ENCODE measurements at places on chromosomes 2 and 18.

GRCh38 chr2:186907897-186908296 lies 58.9 kb upstream of the ZSWIM2 start:
- no peak for DNase-seq

DNA sequence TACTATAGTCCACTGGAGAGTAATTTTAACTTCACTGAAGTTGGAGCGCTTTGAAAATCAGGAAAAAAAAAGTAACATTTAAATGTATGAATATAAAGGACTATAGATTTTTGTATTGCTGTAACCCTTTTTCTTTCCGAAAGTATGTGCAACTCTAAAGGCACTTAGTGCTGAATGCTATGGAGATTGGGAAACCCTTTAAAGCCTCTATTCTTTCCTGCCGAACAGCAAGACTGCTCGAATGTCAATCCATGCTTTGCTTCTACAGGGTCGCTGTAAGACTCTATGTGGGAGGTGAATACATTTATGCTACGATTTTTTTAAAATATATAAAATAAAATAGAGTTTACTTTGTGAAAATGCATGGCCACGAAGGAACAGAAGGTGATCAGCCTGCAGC lies 825 bp downstream of the GRB14 start:
- DNase-seq: no peak

DNA sequence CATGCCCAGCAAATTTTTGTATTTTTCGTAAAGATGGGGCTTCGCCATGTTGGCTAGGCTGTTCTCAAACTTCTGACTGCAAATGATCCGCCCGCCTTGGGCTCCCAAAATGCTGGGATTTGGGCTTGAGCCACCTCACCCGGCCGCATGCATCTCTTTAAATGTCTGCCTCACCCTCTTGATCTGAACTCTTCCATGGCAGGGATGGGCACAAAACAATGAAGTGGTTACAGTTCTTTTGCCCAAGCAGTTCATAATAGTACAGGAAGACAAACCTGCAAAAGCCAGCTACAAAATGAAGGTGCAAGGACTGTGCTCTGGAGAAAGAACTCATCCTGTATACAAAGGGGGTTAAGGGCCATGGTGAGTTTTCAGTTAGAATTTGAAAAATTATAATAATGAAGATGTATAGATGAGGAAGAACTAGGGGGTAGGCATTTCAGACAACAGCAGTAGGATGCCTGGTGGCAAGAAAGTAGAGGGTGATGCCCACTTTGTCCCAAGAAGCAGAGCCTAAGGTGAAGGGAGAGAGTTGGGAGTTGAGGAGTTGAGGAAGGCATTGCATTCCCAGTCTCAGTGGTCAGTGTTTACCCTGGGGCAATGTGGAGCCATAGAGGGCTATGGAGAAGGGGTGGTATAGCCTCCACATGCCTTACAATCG lies 160.8 kb upstream of the MYCN start:
- DNase-seq: no peak

- no peak for DNase-seq
Measured at GRCh38 chr2:85760371-85760770, 6.6 kb downstream of the ATOH8 start.

GRCh38 chr18:73458186-73458964 lies 590.6 kb upstream of the NETO1 start:
- no peak for DNase-seq

- DNase-seq: no peak
Measured at GRCh38 chr2:71796174-71796593, 342.8 kb downstream of the DYSF start.

- DNase-seq: no peak
Measured at GRCh38 chr2:31581124-31581795, 522 bp upstream of the SRD5A2 start.

GRCh38 chr18:45386041-45386655 lies 229.1 kb upstream of the SLC14A2 start:
- DNase-seq: no peak

DNA sequence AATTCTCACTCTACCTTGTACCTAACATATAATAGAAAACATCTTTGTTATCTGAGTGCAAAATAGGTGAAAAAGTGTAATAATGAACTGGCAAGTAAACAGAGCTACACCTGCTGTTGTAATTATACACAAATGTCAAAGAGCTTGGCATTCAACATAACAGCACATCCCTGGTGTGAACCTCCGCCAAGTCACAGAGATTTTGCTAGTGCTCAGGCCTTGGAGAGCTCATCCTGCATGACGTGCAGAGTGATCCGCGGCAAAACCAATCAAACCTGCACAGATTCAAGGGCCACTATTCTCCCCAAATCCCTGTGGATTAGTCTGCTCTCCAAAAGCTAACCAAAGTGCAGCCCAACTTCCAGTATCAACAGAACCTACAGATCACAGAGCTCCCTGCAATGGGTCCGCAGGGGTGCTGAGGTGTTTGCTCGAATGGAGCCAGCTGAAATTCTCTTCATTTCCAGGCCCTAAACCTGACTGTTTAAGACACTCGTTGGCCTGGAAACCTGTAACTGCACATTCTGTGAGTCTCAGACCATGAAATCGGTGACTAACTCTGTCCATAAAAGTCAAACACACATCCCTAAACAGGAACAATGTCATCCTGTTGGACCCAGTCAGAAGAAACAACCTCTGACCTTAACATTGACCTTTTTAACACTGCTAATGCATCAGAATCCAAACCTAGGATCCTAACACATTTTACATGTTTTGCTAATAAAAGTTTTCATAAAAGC lies 111.8 kb downstream of the EPB41L3 start:
- DNase-seq: no peak

- no peak for DNase-seq
Measured at GRCh38 chr18:25346561-25346960, 5.4 kb downstream of the ZNF521 start.

- no peak for DNase-seq
Measured at GRCh38 chr2:171541202-171541887, 19.1 kb downstream of the CYBRD1 start.

DNA sequence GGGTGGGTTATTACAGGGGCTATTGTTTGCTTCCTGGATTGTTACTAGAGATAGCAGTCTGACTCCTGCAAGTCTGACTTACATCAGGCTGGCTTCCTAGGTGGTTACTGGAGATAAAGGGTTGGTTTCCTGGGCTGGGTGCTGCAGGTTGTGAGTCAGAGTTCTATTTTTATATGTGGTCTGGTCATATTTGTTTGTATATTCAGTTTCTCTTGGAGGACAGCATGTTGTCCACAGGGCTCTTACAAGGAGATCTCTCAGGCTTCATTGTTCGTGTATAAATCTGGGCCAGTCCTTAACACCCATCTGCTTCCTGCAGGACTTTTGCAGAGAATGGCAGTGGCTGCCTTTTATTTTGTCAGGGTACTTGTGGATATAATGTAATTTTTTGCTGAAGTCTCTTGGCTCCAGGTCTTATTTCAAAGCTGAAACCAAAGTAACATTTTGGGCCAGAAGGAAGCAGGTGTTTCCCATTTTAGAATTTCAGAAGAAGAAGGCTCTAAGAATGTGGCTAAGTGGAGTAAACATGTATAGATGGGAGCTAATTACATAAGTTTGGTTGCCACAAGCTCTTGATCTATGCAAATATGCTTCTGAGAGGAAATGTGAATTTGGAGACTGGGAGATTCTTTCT lies 65.9 kb upstream of the SLC16A14 start:
- no peak for DNase-seq

- DNase-seq: no peak
Measured at GRCh38 chr2:103605071-103605780, 843.4 kb downstream of the TMEM182 start.

GRCh38 chr2:99609851-99610381 lies 120.1 kb upstream of the REV1 start:
- no peak for DNase-seq

DNA sequence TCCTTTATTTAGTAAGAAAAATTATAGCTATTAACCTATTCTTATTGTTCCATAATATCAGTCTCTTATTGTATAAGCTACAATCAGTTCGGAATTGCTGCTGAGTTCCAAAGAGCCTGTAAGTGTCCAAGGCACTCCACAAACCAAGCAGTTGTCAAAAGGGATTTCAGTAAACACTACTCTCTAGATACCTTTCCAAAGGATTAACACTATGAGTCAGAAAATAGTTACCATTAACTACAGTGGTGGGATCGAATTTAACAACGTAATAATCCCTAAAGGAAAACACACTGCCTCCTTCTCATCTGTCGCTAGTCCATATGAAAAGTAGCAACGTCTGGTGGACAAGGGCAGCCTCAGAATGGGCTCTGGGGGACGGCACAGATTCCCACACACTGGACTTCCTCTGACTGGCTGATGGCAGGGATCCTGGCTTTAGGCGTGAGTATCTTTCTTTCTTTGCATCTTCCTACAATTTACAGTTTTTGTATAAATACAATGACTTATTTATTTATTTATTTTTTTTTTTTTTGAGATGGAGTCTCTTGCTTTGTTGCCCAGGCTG lies 8.8 kb downstream of the TGFBRAP1 start:
- no peak for DNase-seq

GRCh38 chr2:158969162-158969714 lies 798 bp downstream of the TANC1 start:
- no peak for DNase-seq

- no peak for DNase-seq
Measured at GRCh38 chr2:38129987-38130386, 54.0 kb upstream of the CYP1B1 start.

- DNase-seq: no peak
Measured at GRCh38 chr2:202164411-202164810, 74.0 kb downstream of the SUMO1 start.

- DNase-seq: no peak
Measured at GRCh38 chr18:2984091-2984490, 28.9 kb downstream of the LPIN2 start.

DNA sequence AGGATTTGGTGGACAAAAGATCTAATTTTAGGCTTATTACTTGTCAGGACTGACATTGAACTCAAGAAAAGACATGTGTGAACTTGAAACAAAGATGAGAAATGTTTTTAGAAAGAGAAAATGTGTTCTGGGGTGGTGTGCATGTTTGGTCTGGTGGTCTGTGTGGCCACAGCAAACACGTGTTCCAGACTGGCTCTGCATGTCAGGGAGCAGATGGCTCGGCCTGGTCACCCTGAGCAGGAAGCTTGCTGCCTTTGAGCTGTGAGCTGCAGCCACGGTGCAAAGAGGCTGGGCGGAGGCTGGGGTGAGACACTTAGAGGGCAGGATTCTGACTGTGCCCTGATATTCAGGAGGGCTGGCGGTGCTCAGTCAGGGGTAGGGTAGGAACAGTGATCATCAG lies 186.1 kb downstream of the CTIF start:
- DNase-seq: no peak

DNA sequence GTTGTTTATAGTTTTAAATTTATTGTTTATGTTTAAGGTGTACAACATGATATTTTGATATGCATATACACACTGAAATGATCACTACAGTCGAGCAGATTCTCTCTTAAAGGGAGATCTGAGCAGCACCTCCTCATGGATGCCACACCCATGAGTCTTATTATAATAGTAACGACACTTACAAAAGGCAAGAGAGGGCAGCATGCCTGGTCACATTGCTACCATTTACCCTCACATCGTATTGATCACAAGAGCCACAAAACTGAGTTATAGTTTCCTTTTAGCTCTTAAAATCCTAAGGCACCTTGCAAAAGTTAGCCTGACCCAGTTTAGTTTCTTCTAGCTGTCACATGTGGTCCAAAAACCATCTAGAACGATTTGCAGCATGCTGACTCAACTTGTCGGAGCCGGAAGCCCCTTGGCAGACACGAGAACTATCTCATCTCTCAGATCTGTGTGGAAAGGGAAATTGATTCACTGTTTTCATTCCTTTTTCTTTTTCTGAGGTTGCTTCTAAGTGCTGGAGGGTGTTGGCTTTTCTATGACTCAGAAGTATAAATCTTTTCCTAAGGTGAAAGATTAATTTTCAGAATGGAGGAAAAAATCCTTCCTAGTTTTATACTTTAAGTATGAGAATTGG lies 85.3 kb downstream of the CDC42EP3 start:
- peak; percentile 57 for DNase-seq

- no peak for DNase-seq
Measured at GRCh38 chr2:88201811-88202169, 31.6 kb downstream of the THNSL2 start.

GRCh38 chr2:36650031-36650829 lies 46.3 kb upstream of the VIT start:
- DNase-seq: no peak

- no peak for DNase-seq
Measured at GRCh38 chr2:28687171-28687570, 64.5 kb upstream of the PPP1CB start.

GRCh38 chr2:105473011-105473410 lies 74.2 kb upstream of the FHL2 start:
- DNase-seq: no peak

- DNase-seq: no peak
Measured at GRCh38 chr2:219562049-219563020, 9.0 kb downstream of the OBSL1 start.

GRCh38 chr2:161976917-161977316 lies 97.1 kb downstream of the DPP4 start:
- DNase-seq: no peak

DNA sequence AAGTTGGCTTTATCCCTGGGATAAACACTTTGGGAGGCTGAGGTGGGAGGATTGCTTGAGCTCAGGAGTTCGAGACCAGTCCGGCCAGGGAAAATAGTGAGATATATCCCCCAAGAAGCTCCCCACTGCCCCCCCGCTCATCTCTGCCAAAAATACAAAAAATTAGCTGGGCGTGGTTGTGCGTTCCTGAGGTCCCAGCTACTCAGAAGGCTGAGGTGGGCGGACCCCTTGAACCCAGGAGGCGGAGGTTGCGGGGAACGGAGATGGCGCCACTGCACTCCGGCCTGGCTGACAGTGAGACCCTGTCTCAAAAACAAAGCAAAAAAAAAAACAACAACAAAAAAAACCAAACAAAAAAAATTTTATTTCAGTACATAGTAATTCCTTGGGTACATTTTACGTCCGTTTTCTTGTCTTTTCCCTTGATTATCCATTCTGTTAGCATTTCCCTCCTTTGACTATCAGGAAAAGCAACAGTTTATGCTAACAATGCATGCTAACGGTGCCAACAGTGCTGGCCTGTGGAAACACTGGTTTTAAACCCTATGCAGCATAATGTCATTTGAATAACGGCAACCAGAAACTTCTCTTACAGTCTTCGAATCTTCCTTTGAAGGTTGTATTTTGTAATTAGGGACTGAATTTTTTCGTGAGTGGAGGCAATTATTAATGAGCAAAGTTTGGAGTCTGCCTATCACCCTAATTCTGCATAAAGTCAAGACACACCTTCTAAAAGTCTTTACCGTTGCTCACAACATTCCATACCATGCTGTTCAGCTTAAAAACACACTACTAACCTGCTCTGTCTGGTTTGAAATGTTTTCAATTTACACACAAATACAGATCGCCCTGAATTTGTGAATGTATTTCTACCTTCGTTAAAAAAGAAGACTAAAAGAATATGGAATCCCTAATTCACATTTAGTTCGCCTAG lies 721 bp upstream of the MIB1 start:
- no peak for DNase-seq

DNA sequence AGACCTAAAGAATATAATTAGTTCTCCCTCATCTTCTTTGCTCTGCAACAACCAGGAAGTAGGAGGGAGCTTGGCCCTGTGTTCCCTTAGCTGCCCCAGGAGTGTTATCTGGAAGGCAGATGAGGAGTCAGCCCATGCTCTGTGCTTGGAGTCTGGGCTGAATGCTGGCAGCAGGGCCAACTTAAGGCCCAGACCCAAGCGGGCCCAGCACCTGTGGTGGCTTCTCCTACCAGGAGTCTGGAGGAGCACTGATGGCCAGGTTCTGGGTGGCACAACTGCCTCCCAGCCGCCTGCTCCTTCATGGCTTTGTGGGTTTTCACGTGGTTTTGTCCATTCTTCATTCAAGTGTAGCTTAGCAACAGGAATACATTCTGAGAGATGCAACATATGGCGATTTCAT lies 1910.7 kb upstream of the LRRTM1 start:
- DNase-seq: no peak

All from stimulated activated CD4-positive, alpha-beta T cell treated with anti-CD3 and anti-CD28 coated beads, TNF-alpha, amount 100 ng/mL, for 4 hours (primary cell).